ENCODE measurements at places on chromosomes 3 and 15.

- DNase-seq = no peak
These were observed 256.3 kb downstream of the TIGIT start for GRCh38 chr3:114550165-114550564.

DNA sequence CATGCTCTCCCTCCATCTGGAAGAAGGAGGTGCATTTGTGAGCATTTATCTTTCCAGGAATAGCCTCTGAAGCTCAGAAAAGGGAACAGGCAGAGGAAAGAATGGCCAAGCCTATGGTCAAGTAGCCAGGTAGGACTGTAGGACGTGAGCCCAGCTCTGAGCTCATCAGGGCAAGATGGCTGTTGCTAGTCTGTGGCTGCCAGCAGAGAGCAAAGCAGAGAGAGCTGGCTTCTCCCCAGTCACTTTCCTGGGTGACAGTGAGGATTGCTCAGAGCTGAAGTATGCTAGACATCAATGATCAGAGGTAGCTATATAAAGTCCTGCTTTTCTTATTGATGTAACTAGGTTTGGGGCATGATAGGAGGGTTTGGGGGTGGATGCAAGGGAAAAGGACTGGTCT, 146.1 kb upstream of the SLC24A5 start:
- DNase-seq = no peak

DNA sequence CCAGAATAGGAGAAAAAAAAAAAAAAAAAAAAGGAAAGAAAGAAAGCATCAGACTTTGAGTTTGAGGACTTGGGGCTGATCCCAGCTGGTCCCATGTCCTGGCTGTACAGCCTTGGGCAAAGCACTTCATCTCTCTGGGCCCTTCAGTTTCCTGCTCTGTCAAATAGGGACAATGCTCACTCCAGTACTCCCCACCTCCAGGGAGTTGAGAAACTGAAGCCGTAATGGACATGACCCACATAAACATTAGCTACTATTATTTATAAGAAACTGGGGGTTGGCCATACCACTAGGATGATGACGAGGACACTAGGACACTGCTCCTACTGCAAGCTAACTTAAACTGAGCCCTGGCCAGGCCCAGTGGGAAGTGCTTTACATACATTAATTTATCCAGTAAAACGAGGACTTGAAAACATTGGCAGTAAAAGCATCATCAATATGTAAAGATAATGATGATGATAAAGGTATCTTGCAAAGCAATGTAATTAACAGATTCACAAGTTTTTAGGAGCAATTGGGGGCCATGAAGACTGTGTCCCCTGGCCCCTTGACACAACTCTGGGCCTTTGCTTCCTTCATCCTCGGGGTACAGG, 22.9 kb upstream of the SMAD6 start:
- no peak for DNase-seq

- DNase-seq = no peak
These were observed 27.9 kb downstream of the PLCL2 start for GRCh38 chr3:16912400-16913263.

DNA sequence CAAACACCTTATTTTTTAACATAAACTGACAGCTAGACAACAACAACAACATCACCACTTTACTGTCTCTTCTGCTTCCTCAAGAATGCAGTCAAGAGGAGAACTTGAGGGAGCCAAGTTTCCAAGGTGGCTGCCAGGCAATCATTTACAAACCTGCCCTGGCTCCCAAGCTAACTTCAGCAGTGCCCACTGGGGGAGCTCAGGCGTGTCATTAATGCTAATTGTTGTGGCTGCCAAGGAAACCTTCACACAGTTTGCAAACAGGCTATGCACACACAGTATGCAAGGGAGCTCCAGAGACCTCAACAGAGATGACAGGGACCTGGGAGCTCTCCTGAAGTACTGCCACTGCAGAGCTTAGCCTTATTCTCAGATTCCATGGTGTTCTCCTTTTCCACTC, 2.1 kb downstream of the DZIP1L start:
- DNase-seq = peak; percentile 21

- peak; percentile 9 for DNase-seq
These were observed 35.6 kb downstream of the DAPK2 start for GRCh38 chr15:64010719-64011118.

DNA sequence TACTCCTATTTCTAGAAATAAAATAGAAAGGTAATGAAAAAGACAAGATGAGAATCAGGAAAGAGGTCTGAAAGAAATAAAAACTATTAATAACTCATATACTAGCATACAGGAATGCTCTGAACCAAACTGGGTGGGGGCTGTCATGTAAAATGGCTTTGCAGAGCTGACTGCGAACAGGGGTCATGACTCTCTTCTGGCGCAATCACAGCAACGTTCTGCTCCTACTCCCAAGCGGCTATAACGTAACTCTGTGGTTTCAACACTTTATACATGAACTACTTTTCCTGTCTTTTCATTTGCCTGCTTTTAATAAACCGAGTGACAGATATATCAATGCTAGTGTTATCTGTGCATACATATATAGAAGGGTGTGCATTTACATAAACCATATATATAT, 116.7 kb downstream of the DLG1 start:
- DNase-seq = no peak

DNA sequence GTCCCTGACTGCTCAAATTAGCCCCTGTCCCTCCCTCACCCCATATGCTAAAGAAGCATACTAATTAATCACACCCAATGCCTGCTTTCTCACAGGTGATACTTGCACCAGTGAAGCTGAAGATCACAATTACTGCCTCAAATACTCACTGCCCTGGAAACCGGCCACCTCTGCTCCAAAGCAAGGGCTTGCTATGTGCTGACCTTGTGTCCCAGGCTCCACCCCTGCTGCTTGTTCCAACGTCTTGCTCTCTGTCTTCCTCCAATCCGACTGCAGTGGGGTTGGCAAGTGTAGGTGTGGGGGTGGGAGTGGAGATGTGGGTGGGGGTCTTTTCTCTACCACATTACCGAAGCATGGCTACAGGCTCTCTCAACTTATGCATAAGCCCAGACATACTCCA, 55.7 kb upstream of the PSMD6 start:
- DNase-seq = no peak

DNA sequence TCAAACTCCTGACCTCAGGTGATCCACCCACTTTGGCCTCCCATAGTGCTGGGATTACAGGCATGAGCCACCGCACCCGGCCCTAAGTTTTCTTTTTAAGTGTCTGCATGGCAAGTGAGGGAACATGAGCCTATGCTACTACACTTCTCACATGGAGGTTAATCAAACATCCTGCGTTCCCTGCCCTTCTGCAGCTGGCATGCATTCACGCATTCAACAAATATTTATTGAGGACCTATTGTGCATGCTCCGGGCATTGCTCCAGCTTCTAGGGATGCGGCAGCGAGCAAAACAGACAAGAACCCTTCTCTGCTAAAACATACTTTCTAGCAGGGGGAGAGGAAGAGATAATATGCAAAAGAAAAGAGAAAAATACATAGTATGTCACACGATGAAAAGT, 42.6 kb upstream of the ACKR4 start:
- peak; percentile 76 for DNase-seq

DNA sequence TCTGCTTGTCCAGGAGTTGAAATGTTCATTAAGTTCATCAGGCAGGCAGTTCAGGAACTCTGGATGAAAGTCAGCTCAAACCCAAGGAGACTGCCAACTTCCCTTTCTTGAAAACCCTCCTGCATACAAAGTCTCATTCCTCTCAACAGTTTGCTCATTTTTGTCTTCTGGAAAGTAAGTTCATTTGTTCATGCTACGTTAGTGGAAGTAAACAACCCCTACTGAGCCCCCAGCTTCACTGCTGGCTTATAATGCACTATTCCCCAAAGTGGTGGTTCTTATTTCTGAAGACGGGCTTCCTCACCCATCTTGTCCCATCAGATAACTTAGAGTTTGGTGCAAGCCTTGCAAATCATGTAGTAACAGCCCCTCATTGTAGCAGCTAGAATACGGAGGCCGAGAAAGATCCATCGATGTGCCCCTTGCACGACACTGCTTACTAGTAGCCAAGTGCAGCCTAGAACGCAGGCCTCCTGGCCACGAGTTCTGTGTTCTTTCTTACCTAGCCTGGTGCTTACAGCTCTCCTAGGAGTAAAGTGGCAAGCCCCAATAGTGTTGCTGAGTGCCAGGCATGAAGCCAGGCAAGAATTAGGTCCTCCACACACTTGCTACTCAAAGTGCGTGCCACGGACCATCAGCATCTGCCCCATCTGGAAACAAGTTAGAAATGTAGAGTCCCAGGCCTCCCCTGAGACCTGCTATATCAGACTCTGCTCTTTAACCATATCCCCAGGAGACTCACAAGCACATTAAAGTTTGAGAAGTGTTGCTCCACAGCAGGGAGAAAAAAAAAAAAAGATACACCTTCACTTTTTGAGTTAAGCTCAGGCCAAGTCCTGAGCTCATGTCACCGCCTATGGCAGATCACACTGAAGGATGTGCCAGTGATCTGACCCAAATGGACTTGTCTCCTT, 82.5 kb downstream of the RFTN1 start:
- no peak for DNase-seq

Measured in NCI-H774 (cell line).